Kidney epithelial cell (primary cell): ENCODE measurements at places on chromosomes 12 and 14. TPM values are rescaled to one million over a fixed set of nuclear protein-coding genes. Genes with fewer than 3 reads are reported as not detected.

- DNase-seq = no peak
Observed at GRCh38 chr12:12015073-12015685, 55.6 kb upstream of the BCL2L14 start.

- no peak for DNase-seq
Observed at GRCh38 chr12:70721656-70722357, 84.6 kb upstream of the PTPRB start.

DNA sequence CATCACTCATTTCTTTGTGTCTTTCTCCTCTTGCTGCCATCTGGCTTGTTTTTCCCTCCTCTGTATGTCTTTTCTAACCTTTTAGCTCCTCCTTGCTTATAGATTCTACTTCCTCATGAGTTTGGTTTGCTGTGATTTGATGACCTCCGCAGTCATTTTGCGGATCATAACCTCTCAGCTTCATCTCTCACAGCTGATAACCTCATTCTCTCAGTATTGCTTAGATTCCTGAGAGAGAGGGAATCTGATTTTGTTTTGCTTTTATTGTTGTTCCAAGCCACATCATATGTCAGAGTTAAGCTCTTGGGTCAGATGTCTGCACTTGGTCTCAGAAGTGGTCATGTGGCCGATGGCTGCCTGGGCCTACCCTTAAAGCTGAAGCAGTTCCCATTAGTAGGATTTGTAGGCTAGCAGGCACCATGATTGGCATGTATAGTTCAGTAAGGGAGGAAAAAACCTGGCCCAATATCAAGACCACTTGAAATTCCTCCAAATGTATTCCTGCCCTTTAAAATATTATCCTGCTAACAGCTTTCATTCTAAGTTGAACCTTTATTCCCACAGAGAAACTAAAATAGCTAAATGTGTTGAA is 13.5 kb downstream of the ZNF664 start:
- no peak for DNase-seq

- no peak for DNase-seq
Observed at GRCh38 chr14:64209444-64210131, 84.6 kb downstream of the ESR2 start.

DNA sequence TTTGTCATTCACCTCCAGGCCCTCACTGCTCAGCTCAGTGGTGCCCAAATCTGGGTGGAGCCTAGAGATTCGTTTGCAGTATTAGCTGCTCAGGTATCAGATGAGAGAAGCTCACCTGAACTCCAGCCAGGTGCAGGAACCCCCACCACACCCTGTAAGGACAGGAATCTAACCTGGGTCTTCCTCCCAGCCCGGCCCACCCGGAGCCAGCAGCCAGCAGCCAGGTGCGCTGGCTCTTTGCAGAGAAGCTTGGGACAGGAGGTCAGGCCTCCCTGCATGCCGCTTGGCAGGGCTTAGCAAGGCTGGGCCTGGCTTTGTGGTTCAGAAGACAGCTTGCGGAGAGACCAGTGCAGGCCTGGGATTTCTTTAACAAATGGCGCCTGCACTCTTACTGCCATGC is 125.6 kb upstream of the MYL2 start:
- DNase-seq = no peak

- no peak for DNase-seq
Observed at GRCh38 chr12:131077931-131078391, 124.3 kb downstream of the ADGRD1 start.

GRCh38 chr14:26415618-26416123 is 182.2 kb downstream of the NOVA1 start:
- DNase-seq = no peak

GRCh38 chr14:83085725-83086124 is 1552.1 kb upstream of the SEL1L start:
- no peak for DNase-seq

DNA sequence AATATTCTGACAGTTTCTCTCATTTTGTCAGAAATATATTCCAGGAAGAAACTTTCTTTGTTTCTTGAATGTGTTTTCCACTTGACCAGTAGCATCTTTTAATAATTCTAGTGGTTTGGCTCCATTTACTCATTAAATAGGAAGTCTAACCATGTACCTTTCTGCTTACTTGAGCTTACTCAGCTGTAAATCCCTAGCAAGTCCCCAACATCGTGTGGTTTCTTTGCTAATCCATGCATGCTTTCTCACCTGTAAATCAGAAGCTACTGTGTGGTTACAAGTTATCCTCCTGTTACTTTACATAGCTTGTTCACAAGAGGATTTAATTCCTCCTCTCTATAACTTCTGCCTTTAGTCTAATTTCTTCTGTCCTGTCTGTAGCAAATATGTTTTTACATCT is 227.7 kb downstream of the FSCB start:
- peak; percentile 47 for DNase-seq

- no peak for DNase-seq
Observed at GRCh38 chr12:72540811-72541210, 268.6 kb downstream of the TRHDE start.

Gene CMTM5
- not detected in 2 replicates for total RNA-seq

Gene ADIPOR2
- total RNA-seq = 22.7 and 28.7 TPM in 2 replicates

Gene HCAR2
- total RNA-seq = not detected in 2 replicates

Gene DHH
- 0.04 TPM in 1 of 2 replicates, not detected in the other for total RNA-seq

Gene KCNMB4
- total RNA-seq = 1.1 and 1.6 TPM in 2 replicates
